ENCODE measurements at places on chromosomes 13 and 19.

DNA sequence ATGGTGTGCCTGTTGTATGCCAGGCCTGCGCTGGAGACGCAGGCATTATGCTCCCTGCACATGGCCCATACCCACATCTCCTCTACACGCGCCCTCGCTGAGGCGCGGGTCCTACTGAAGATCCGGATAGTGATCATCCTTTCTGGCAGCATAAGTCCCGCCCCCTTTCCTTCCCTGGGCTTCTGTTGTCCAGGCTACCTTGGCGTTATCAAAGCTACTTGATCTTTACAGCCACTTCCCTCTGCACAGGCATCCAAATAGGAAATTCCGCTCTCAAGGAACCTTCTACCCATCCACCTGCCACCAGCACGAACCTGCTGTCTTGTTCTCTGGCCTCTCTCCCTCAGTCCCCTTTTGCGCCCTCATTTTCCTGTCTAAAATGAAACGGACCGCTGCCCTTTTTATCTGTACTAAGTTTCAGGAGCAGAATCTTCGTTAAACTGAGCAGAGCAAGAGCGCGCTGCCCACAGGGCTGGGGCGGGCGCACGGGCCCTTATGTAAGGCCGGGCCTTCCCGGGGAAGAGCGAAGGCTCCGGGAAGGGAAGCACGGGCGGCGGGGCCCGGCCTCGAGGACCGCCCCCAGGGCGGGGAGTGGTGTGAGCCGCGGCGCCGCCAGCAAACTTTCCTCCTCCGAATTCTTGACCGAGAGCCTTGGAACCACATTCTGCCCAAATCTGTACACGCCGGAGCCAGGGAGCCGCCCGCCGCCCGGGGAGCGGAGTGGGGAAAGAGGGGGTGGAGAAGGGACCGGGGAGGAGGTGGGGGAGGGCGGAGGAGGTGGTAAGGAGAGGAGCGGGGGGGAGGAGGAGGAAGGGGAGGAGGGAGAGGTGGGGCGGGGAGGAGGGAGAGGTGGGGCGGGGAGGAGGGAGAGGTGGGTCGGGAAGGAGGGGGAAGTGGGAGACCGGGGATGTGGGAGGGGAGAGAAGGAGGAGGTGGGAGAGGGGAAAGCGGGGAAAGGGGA lies 920 bp upstream of the UBE2L5 start:
- peak; percentile 53 for DNase-seq

DNA sequence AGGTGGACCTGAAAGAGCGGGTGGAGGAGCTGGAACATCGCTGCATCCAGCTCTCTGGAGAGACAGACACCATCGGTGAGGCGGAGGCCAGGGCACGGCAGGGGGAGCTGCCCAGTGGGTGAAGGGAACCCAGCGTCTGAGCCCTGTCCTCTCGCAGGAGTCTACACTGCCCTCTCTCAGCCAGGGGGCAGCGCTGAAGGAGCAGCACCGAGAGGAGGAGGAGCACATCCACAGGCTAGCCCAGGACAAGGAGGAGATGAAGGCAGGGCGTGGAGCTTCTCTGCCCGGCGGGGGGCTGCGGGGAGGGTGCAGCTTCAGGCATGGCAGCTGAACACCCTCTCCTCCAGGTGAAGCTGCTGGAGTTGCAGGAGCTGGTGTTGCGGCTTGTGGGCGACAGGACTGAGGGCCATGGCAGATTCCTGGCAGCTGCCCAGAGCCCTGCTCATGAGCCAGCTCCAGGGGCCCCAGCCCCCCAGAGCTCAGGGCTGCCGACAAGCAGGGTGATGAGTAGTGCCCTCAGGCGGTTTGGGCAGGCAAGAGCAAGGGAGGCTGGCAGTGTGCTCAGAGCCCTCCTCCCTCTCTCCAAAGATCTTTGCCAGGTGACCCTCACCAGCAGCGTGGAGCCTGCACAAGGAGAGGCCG lies 31.4 kb upstream of the ZNF492 start:
- no peak for DNase-seq

GRCh38 chr19:48991873-48992580 lies 1.1 kb downstream of the GYS1 start:
- peak; percentile 5 for DNase-seq

GRCh38 chr19:38513762-38514167 lies 80.3 kb downstream of the RYR1 start:
- peak; percentile 25 for DNase-seq

DNA sequence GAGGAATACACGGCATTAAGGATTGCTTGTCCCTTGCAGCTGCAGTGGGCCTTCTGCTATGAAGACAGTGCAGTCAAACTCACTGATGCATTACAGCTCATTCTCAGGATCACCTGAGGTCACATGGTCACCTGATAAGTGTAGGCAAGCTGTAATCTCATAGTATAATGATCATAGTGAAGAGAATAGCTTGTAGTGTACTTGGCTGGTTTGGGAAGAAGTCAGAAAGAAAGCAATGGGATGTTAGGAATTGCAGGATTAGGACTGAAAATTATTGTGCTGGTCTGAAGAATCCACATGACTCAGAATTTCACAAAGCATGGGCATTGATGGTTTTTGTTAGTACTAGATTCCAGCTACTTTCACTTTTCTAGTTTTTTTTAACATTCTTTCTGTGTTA lies 76.7 kb downstream of the MBNL2 start:
- no peak for DNase-seq

- DNase-seq: no peak
Measured at GRCh38 chr13:97446448-97446847, 12.5 kb downstream of the RAP2A start.

DNA sequence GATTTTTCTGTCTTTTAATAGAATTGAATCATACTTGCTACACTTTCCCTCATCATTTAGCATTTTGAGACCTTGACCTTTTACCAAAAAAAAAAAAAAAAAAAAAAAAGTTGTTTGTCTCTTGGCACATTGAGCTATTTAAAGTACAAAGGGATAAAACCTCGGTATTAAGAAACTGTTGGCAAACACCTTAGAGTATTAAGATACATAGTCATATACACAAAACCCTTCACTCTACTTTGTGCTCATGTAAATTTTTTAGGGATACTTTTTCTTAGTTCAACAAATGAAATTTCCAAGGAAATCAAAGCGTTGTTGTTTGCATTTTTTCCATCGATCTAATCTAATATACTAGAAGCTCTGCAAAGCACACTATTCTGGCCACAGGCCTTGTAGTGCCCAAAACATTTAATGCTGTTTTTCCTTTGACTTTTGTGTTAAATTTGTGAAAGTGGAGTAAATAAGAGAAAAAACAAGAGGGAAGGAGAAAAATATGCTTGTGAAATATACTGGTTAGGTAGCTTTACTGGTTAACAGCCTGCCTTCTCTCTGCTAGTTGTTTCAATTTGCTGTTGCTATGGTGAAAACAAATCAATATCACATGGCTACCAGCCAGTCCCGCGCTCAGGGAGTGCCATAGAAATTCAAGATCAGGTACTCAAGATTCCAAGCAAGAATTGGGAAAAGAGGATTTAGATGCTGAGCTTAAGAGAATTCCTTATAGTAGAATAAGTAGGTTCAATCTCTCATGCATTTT lies 2.6 kb downstream of the MBNL2 start:
- no peak for DNase-seq

DNA sequence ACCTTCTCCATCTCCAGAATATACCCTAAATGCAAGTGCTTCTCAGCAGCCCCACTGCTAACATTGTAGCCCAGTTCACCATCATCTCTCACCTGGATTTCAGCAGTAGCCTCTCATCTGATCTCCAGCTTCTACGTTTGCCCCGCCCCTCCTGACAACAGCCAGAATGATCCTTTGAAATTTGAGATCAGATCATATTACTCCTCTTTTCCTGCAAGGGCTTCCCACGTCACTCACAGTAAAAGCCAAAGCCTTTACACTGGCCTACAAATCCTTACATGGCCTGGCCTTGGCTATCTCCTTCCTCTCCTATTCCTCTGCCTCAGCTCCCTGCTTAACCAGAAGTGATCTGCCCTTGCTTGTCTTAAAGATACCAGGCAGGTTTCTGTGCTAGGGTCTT lies 94.3 kb upstream of the NBEA start:
- DNase-seq: no peak

DNA sequence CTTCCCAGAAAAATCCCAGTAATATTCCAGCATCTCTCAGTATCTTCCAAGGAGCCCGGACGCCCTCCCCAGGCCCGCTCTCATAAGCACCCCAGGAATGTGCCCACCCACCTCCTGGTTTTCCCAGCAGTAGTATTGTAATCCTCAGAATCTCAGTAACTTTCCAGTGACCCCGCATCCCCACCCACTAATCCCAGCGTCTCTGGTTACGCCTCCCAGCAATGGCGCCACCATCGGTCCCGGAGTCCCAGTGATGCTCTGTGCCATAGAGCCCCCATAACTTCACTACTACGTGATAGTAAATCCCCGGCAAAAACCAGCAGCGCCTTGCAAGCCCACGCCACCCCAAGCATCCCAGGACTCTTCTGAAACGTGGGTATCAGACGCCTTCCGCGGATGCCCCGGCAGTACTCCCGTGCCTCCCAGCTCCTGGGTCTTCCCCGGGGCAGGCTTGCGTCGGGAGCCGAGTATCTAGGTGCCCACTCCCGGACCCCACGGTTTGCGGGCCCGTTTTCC lies 928 bp upstream of the PNPLA6 start:
- DNase-seq: peak; percentile 37

DNA sequence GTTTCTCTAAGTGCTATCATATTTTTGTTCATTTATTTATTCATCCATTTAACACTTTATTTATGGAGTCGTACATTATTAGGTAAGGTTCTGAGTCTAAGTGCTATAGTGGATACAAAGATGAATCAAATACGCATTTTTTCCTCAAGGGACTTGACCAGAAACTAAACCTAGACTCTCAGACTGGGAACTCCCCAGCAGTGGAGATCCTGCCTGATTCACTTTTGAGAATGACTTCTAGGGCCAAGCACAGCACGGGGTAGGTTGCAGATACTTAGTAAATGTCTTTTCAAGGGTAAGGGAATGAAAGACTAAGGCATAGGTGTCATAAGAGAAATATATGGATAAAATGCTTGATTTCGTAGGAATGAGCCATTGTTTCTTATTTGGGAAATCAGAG lies 7.2 kb downstream of the DNAJC15 start:
- DNase-seq: no peak

All from T-helper 2 cell treated with Interferon-gamma antibody and Interleukin-4, amounts not matched to agents 5 μg/mL and 100 μg/mL, for 36 hours (primary cell).